ENCODE measurements at places on chromosomes 5 and 9. TPM values are rescaled to one million over a fixed set of nuclear protein-coding genes. Genes with fewer than 3 reads are reported as not detected.
A peak's percentile ranks its signal among the peaks of the same experiment; 100 is the strongest.

GRCh38 chr5:12672141-12672540 is 767.9 kb upstream of the CTNND2 start:
- H3K27me3 ChIP-seq, result no peaks in the 10 kb centered on the region
- no peaks in the 10 kb centered on the region for H3K4me1 ChIP-seq
- H3K36me3 ChIP-seq, result no peaks in the 10 kb centered on the region
- H3K4me3 ChIP-seq, result no peak overlapping the region
- no peak for DNase-seq

- no peaks in the 10 kb centered on the region for H3K27me3 ChIP-seq
- H3K27ac ChIP-seq, result peak overlapping the region; percentile 27
- H3K36me3 ChIP-seq, result no peaks in the 10 kb centered on the region
- peaks cover 25% of the 10 kb centered on the region for H3K4me1 ChIP-seq
Observed at GRCh38 chr9:136059851-136060670, 35.0 kb downstream of the NACC2 start.

GRCh38 chr5:1634337-1634661 is 110.5 kb upstream of the LPCAT1 start:
- no peaks in the 10 kb centered on the region for H3K36me3 ChIP-seq
- H3K4me3 ChIP-seq, result peak overlapping the region; percentile 62
- peaks cover 4% of the 10 kb centered on the region for H3K4me1 ChIP-seq
- peaks cover 31% of the 10 kb centered on the region for H3K27me3 ChIP-seq
- no peak overlapping the region for H3K27ac ChIP-seq

- no peaks in the 10 kb centered on the region for H3K4me1 ChIP-seq
- no peaks in the 10 kb centered on the region for H3K27me3 ChIP-seq
- H3K36me3 ChIP-seq, result no peaks in the 10 kb centered on the region
- DNase-seq, result peak; percentile 30
- no peak overlapping the region for H3K27ac ChIP-seq
- peak overlapping the region; percentile 47 for H3K4me3 ChIP-seq
Observed at GRCh38 chr5:36607114-36607571, 737 bp downstream of the SLC1A3 start.

DNA sequence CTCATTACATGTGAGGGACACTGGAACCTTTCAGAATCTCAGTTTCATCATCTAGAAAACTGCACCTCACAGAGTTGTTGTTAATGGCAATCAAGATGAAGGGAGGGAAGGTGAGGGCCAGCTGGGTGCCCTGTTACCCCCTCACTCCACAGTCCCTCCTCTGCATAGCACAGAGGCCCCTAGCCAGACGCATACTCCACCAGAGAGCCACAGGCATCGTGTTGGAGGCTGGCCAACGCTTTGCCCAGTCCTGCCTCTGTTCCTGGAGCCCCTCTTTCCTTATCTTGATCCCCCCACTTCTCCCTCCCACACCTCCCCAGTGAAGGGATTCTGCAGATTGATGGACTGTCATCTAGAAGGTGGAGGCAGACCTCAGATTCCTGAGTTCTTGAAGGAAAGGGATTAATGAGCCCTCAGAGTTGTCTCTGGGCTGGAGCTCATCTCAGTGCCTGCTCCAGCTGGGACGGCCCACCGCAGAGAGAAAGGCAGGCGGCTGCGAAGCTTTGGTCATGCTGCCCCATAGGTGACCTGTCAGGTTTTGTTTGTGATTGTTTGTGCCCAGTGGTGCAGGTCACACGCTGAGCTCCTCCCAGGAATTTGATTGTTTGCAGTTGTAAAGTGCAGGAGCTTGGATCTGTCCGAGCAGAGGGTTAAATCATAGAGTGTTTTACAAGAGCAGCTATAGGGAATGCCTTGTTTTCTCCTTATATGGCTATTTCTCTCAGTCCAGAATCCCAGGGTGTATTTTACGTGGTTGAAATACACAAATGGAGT is 487.3 kb downstream of the CCDC171 start:
- DNase-seq, result peak; percentile 81
- H3K4me1 ChIP-seq, result peaks cover 29% of the 10 kb centered on the region
- no peaks in the 10 kb centered on the region for H3K27me3 ChIP-seq

CCNI2 gene
- total RNA-seq, result not detected
